ENCODE measurements at places on chromosomes 1 and 21.

- DNase-seq: no peak
These were observed 88.0 kb upstream of the CTTNBP2NL start for GRCh38 chr1:112307930-112308591.

- no peak for DNase-seq
These were observed 402.0 kb downstream of the MATN1 start for GRCh38 chr1:30321246-30321910.

DNA sequence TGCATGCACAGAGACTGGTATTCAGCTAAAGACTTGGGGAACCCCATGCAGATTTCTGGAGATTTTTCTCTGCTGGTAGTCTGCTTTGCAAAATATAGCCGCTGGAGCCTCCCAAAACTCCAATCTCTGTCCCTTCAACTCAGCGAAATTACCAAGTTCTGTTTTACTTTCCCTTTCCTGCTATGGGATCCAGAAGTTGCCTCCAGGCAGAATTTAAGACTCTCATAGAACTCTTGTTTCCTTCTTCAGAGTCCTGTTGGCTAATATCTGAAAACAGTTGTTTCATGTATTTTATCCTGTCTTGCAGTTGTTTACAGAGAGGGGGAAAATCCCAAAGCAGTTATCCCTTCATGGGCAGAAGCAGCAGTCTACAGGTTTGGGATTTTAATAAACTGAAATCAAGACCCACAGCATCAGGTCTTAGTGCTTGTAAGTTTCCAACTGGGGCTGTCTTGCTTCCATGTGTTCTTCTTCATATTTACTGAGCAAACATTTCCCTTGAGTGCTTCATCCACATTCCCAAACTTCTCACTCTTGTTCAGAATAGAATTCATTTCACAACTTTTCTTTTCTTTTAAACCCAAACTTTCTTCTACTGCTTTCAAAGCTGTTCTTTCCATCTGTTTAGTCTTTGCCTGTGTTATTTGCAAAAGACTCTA lies 221.3 kb upstream of the DMRTA2 start:
- DNase-seq: no peak

DNA sequence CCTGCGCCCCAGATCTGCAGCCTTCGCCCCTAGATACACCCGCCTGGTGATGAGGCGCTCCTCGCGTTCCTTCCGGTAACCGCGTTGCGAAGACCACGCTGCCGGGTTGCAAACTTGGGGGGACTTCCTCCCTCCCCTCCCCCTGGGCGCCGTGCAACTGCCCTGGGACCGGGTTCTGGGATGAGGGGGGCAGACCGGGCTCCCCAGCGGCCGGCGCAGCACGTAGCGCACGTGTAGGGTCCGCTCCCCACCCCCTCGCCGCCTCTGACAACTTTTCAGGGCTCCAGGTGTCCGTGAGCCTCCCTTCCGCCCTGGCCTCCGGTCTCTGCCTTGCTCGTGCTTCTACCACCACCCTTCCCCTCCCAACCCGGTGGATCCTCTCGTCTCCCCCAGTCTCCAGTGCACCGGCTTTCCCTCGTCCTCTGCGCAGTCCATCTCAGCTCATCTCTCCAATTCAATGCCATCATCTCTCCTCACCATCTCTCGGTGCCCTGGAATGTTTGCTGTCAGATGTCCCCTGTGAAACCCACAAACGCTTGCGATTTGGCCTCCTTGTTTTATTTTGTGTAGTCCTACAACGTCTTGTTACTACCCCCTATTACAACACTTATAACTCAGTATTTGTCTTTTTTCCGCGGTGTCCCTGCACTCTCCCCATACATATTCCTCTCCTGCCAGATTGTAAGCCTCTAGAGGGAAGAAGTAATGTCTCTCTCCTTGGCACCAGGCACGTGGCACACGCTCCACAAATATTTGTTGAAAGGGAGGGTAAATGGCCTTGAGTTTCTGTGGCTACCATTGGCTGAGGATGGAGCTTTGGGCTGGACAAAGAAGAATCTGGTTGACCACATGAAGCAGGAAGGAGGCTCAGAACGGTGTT lies 782 bp downstream of the PCAT6 start:
- no peak for DNase-seq

Measured in inflammatory macrophage treated with lipopolysaccharide for 1 hour (primary cell).